Type B pancreatic cell (in vitro differentiated cells): ENCODE measurements at places on chromosomes 2 and 18. TPM values are rescaled to one million over a fixed set of nuclear protein-coding genes. Genes with fewer than 3 reads are reported as not detected.

The TCF7L1 gene
- 27.4 and 32.4 TPM in 2 replicates for total RNA-seq

The TYMS gene
- total RNA-seq, result 65.3 and 143 TPM in 2 replicates

DNA sequence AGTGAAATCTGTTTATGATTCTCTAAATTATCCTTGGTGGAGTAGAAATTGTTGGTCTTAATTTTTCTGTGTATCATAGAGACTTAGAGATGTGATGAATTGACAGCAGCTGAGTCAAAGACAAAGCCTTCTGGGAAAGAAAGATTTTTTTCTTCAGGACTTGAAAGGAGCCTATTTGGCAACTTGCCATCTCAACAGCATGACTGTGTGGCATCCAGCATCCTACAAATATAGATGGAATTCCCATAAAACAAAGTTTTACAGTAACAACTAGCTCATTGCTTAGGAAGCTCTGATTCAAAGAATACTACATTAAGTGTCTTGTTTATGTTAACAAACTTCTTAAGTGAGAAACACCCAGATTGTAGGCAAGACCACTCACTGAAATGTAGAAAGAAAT lies 79.2 kb upstream of the SETBP1 start:
- no peak for DNase-seq
- peak overlapping the region; percentile 16 for H3K4me3 ChIP-seq
- no peak overlapping the region for H3K27ac ChIP-seq
- H3K4me1 ChIP-seq, result peaks cover 23% of the 10 kb centered on the region
- no peaks in the 10 kb centered on the region for H3K27me3 ChIP-seq

GRCh38 chr18:9321017-9321452 lies 13.5 kb upstream of the TWSG1 start:
- no peak overlapping the region for H3K27ac ChIP-seq
- H3K4me1 ChIP-seq, result no peaks in the 10 kb centered on the region
- H3K36me3 ChIP-seq, result peaks cover 10% of the 10 kb centered on the region
- no peak overlapping the region for H3K4me3 ChIP-seq
- no peaks in the 10 kb centered on the region for H3K27me3 ChIP-seq
- no peak for DNase-seq

GRCh38 chr2:215974700-215975429 lies 38.5 kb downstream of the MREG start:
- H3K4me3 ChIP-seq, result no peak overlapping the region
- DNase-seq, result no peak
- H3K4me1 ChIP-seq, result peaks cover 17% of the 10 kb centered on the region
- H3K27me3 ChIP-seq, result no peaks in the 10 kb centered on the region
- peaks cover 8% of the 10 kb centered on the region for H3K36me3 ChIP-seq

DNA sequence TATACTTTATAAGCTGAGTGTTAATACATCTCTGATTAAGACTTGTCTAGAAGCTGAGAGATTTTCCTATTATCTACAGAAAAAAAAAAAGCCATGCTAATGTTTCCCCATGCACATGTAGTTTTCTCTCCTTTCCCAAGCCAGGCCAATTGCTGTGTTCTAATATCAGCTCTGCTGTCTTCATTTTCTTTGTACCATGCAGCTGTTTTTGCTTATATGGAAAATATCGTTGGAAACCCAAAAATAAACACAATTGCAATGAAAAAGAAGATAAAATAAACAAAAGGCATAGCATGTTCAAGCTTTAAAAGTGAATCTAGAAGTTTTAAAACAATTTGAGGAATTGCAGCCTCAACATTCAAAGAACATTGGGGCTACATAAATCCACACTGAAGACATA lies 817.4 kb upstream of the ACVR2A start:
- peaks cover 6% of the 10 kb centered on the region for H3K27me3 ChIP-seq
- H3K4me3 ChIP-seq, result no peak overlapping the region
- peaks cover 10% of the 10 kb centered on the region for H3K4me1 ChIP-seq
- peaks cover 4% of the 10 kb centered on the region for H3K36me3 ChIP-seq

DNA sequence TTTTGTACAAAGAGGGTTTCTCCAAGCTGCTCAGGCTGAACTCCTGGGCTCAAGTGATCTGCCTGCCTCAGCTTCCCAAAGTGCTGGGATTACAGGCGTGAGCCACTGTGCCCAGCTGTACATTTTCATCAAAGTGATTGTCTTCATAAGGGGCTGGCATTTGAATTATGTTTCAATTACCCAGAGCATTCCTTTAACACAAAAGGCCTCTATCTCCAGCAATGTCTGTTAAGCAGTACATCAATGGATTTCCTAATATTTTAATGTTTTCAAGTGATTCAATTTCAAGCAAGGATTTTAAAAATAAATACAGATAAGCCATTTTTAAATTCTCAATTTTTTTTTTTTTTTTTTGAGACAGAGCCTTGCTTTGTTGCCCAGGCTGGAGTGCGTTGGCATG lies 50.9 kb upstream of the AP1S3 start:
- H3K4me1 ChIP-seq, result no peaks in the 10 kb centered on the region
- no peak for DNase-seq
- H3K27me3 ChIP-seq, result no peaks in the 10 kb centered on the region

GRCh38 chr2:47283659-47284058 lies 119.3 kb upstream of the MSH2 start:
- no peak overlapping the region for H3K27ac ChIP-seq
- H3K4me1 ChIP-seq, result peaks cover 10% of the 10 kb centered on the region
- no peak for DNase-seq
- no peaks in the 10 kb centered on the region for H3K36me3 ChIP-seq
- no peaks in the 10 kb centered on the region for H3K27me3 ChIP-seq

GRCh38 chr2:63614983-63615945 lies 26.5 kb downstream of the MDH1 start:
- peak overlapping the region; percentile 98 for H3K27ac ChIP-seq
- DNase-seq, result no peak
- no peaks in the 10 kb centered on the region for H3K27me3 ChIP-seq
- H3K4me3 ChIP-seq, result peak overlapping the region; percentile 79
- peaks cover 14% of the 10 kb centered on the region for H3K4me1 ChIP-seq
- peaks cover 4% of the 10 kb centered on the region for H3K36me3 ChIP-seq

- no peaks in the 10 kb centered on the region for H3K36me3 ChIP-seq
- peaks cover 8% of the 10 kb centered on the region for H3K4me1 ChIP-seq
- no peak overlapping the region for H3K27ac ChIP-seq
These were observed 52.7 kb upstream of the SLC14A1 start for GRCh38 chr18:45671321-45671720.

GRCh38 chr2:53826030-53826410 lies 33.7 kb downstream of the GPR75 start:
- H3K4me1 ChIP-seq, result peaks cover 4% of the 10 kb centered on the region
- no peak overlapping the region for H3K4me3 ChIP-seq
- H3K27me3 ChIP-seq, result no peaks in the 10 kb centered on the region
- H3K27ac ChIP-seq, result no peak overlapping the region

DNA sequence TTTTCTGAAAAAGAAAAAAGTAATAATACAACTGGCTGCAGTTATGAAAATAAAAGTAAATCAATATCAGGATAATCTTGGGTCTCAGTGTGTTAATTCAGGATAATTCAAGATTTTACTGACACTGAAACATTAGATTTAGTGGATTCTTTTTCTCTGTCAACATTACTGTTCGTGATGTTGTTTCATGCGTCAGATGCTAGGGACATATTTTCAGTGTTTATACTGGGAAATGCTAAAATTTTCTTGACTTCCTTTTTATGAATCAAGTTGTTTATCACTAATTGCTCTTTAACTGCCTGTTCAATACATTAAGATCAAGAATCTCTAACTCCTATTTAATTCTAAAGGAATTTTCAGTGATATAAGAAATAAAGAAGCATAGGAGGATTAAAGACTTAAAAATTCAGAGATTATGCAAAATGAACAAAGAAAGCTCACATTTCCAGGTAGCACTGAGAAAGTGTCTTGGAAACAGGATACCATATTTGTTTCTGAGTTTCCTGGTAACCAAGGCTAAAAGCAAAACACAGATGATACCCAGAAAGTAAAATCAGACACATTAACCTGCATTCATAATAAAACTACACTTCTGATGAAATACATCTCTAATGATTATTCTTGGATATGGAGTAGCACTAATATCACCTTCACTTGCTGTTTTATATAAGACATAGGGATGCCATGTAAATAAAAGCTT lies 174.0 kb downstream of the ARL4C start:
- DNase-seq, result no peak
- H3K27me3 ChIP-seq, result no peaks in the 10 kb centered on the region
- H3K36me3 ChIP-seq, result no peaks in the 10 kb centered on the region
- H3K27ac ChIP-seq, result no peak overlapping the region
- peaks cover 4% of the 10 kb centered on the region for H3K4me1 ChIP-seq
